NCI-H446 (cell line): ENCODE measurements at places on chromosomes 16 and 17.

DNA sequence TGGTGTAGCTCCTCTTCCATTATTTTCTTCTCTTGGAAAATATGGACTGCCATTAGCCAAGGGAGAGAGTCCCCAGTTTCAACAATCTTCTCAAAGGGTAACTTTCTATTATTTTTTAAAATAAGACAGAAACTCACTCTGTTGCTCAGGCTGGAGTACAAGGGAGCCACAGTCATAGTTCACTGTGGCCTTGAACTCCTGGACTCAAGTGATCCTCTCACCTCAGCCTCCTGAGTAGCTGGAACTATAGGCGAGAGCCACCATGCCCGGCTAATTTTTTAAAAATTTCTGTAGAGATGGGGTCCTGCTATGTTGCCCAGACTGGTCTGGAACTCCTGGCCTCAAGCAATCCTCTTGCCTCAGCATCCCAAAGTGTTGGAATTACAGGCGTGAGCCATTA lies 13.1 kb downstream of the COG4 start:
- no peak for DNase-seq

DNA sequence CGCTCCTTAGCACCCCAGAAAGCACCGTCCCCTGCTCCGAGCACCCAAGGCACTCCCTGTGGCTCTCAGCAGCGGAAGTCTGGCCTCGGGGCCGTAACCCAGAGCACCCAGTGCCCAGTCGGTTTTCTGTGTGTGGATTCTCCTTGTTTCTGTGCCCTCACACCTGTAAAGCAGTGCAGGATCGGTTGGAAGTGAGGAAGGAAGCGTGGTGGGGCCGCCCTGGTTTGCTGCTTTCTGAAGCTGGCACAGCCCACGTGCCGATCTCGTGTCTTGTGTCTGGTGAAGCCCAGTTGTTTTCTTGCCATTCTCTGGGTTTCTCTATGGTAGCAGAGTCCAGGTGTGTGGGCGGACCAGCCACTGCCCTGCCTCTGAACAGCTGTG lies 3.7 kb downstream of the ACSF3 start:
- no peak for DNase-seq

DNA sequence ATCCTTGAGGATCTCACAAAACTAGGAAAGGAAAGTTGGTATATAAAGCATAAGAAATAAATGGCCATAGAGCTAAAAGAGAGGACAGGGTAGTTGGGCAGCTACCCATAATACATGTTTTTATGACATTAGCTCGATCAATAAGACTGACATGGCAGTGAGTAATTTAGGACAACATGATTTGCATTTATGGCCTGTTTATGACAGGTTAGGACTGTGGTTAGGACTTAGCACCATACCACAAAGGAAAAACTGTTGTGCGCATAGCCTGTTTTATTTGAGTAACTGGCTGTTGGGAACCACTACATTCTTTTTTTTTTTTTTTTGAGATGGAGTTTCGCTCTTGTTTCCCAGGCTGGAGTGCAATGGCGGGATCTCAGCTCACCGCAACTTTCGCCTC lies 18.0 kb upstream of the TRIM37 start:
- no peak for DNase-seq

GRCh38 chr16:18936727-18937340 lies 10.6 kb upstream of the SMG1 start:
- DNase-seq = no peak

GRCh38 chr17:21061971-21062526 lies 19.2 kb upstream of the USP22 start:
- DNase-seq = no peak

- no peak for DNase-seq
These were observed 870 bp upstream of the ZC3H7A start for GRCh38 chr16:11797957-11798299.
